ENCODE measurements at places on chromosomes 12 and 14.

- peaks cover 3% of the 10 kb centered on the region for H3K36me3 ChIP-seq
- H3K27me3 ChIP-seq, result peaks cover 6% of the 10 kb centered on the region
- DNase-seq, result no peak
- peaks cover 18% of the 10 kb centered on the region for H3K4me1 ChIP-seq
Observed at GRCh38 chr12:123763093-123763492, 992 bp downstream of the DNAH10 start.

- no peak overlapping the region for H3K4me3 ChIP-seq
- no peaks in the 10 kb centered on the region for H3K27me3 ChIP-seq
- DNase-seq, result no peak
Observed at GRCh38 chr14:64681796-64682710, 22.2 kb upstream of the PLEKHG3 start.

- H3K4me3 ChIP-seq, result no peak overlapping the region
- no peak overlapping the region for H3K27ac ChIP-seq
Observed at GRCh38 chr12:106631150-106631549, 48.3 kb downstream of the RFX4 start.

- H3K27ac ChIP-seq, result no peak overlapping the region
- no peaks in the 10 kb centered on the region for H3K36me3 ChIP-seq
- H3K4me3 ChIP-seq, result no peak overlapping the region
- H3K4me1 ChIP-seq, result no peaks in the 10 kb centered on the region
- no peaks in the 10 kb centered on the region for H3K27me3 ChIP-seq
Observed at GRCh38 chr12:59459966-59460660, 135.7 kb upstream of the SLC16A7 start.

GRCh38 chr12:69065775-69066174, 132.8 kb upstream of the CPM start:
- DNase-seq, result no peak
- peaks cover under 1% of the 10 kb centered on the region for H3K27me3 ChIP-seq
- peaks cover 63% of the 10 kb centered on the region for H3K4me1 ChIP-seq

DNA sequence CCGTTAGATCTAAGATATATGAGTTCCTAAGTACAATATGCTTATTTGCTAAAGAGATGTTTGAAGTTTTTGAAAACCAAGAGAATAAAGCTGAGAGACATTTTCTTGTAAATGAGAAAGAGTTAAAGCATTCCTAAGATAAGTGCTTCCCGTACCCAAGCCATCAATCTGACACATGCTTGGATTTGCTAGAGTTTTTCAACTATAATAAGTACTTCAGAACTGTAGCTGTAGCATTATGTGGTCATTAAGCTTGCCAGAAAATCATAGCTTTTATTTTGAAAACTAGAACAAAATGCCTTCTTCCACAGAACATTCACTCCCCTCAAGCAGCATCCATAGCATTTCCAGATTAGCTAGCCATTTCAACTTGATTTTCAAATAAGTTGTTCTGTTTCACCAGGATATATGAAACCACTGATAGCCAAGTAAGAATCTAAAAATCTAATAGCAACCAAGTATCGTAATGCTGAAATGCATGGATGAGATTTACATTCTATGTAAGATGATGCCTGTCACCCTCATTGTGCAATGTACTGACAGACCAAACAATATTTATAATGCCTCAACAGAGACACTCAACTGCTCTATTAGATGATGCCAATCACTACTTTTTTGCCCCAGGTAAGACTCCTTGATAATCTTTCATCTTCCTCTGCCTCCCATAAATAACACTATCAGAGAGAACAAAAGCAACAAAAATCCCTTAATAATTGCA, 8.0 kb downstream of the SNW1 start:
- H3K27me3 ChIP-seq, result no peaks in the 10 kb centered on the region
- H3K36me3 ChIP-seq, result peaks cover 40% of the 10 kb centered on the region
- peak overlapping the region; percentile 20 for H3K27ac ChIP-seq

GRCh38 chr12:94704452-94705306, 54.3 kb upstream of the TMCC3 start:
- no peak overlapping the region for H3K4me3 ChIP-seq
- no peak for DNase-seq
- H3K27me3 ChIP-seq, result peaks cover 17% of the 10 kb centered on the region
- no peak overlapping the region for H3K27ac ChIP-seq
- H3K4me1 ChIP-seq, result peaks cover 11% of the 10 kb centered on the region

DNA sequence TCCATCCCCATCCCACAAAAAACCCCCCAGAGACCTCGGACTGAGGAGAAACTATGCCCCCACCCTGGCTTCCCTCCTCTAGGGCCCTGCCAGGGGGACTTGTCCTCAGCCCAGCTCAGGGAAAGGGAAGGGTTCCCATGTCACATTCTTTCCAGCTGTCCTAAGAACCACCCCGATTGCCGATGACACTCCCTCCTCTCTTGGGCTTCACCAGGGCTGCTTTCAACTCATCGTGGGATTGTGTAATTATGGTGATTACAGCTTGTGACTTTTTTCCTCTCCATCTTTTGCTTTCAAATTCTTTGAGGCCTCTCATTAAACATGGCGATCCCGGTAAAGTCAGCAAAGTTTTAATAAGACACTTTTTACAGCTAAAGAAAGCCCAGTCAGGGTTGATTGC, 344.0 kb downstream of the DPF3 start:
- H3K27me3 ChIP-seq, result peaks cover 5% of the 10 kb centered on the region
- no peak overlapping the region for H3K4me3 ChIP-seq
- DNase-seq, result no peak
- no peak overlapping the region for H3K27ac ChIP-seq
- H3K4me1 ChIP-seq, result no peaks in the 10 kb centered on the region

DNA sequence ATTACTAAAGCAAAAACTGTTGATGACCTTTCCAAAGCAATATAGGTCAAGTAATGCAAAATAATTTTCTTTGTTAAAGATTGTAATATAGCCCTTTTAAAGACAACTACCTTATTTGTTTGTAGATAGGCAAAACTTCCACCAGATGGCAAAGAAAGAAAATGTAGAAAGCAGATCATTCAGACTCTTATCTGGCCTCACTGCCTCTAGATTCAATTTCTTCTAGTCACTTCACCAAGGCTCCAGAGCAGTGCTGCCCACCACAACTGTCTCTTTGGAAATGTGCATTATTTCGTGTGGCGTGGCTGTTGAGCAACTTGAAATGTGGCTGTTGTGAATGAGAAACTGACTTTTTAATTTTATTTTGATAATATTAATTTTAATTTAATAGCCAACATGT, 127.1 kb downstream of the ITPR2 start:
- DNase-seq, result no peak
- no peaks in the 10 kb centered on the region for H3K4me1 ChIP-seq
- H3K36me3 ChIP-seq, result peaks cover 5% of the 10 kb centered on the region

GRCh38 chr14:78637908-78638475, 467.8 kb downstream of the NRXN3 start:
- H3K27me3 ChIP-seq, result no peaks in the 10 kb centered on the region
- no peaks in the 10 kb centered on the region for H3K4me1 ChIP-seq
- DNase-seq, result no peak
- H3K27ac ChIP-seq, result no peak overlapping the region

DNA sequence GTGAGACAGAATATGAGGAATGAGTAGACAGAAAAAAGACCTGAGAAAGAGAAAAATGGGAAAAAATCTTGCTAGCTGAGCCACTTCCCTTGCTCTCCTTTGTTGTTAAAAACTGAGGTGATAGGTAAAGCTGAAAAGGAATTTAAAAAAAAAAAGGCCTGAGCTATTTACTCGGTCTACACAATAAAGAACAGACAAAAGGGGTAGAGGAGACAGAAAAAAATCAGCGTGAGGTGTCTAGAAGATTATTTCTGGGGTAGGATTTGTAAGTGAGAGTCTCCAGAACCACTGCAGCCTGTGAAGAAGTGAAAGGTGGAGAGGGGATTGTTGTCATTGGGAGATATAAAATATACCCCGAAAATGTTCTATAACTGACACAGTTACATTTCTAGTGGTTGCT, 98.8 kb downstream of the EXOC5 start:
- H3K4me1 ChIP-seq, result no peaks in the 10 kb centered on the region
- H3K4me3 ChIP-seq, result no peak overlapping the region
- H3K27ac ChIP-seq, result no peak overlapping the region
- H3K36me3 ChIP-seq, result no peaks in the 10 kb centered on the region

- no peak overlapping the region for H3K27ac ChIP-seq
- H3K36me3 ChIP-seq, result no peaks in the 10 kb centered on the region
- peaks cover 18% of the 10 kb centered on the region for H3K4me1 ChIP-seq
- no peaks in the 10 kb centered on the region for H3K27me3 ChIP-seq
- no peak for DNase-seq
Observed at GRCh38 chr14:94144765-94145164, 15.4 kb upstream of the IFI27L2 start.

Data from activated T-cell treated with anti-CD3 and anti-CD28 coated beads, Interleukin-2, amount 50 U/mL, for 72 hours (primary cell).